ENCODE measurements at places on chromosomes 1 and 21.

DNA sequence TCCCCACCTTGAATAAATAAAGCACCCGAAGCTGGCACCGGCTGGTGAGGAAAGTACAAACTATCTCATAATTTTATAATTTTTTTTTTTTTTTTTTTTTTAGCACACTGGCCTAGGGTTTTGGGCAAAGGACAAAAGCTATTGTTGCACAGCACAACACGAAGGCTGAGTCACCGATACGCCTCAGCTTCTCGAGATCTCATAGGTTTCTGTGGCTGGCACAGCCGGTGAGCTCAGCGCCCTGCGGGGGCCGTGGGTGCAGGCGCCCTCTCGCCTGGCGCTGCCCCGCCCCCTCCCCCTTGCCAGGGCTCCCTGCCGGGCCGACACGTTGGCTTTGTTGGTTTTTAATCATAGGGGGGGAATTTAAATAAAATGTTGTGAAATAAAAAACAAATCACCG, 17.2 kb downstream of the CASZ1 start:
- DNase-seq = no peak

DNA sequence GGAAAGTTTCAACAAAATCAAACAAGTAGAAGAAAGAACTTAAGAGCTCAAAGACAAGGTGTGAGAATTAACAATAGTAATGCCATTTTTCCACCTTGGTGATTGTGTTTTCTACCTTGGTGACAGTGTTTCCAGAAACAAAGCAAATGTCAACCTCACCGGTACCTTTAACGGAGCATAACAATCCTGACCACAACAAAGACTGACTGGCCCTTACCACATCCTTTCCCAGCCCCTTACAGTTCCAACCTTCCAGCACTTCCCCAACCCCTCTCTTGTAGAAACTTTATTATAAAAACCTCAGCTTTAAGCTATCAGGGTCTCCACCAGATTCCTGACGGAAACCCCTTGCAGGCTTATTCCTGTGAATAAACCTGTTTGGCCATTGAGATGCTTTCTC, 16.7 kb downstream of the STYXL2 start:
- no peak for DNase-seq

DNA sequence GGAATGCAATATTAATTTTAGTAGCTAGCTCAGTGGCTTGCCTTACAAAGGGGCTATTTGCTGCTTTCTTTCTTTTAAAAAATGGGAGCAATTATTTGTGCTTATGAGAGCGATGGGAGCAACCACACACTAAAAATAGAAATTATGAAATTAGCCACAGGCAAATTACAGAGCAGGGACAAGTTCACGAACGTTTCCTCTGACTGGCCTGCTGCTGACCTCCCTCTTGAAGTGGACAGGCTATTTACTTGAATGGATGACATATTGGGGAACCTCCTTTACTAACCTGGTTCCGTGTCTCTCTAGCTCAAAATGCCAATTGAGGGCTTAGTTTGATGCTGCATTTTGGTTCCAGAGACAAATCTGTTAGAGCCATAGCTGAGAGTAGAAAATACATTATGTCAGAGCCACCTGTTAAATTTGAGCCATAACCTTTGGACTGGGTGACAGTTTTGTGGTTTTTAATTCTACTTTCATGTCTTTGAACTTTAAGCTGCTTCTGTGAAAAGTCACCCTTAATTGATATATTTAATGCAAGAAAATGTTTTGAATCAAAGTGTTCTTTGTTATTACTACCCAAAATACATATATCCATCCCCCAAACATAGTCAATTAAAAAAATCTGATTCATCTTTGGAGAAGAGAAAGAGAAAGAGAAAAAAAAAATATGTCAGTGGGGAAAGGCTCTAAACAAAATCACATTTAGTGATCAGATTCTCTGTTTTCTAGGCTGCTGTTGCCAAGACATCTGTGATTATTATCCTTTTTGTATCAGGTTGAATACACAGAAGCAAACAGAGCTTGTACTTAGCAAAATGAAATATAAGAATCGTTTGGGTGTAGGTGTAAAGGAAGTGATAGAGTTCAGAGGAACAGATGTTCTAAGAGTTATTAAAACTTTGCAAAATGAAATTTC, 351.9 kb downstream of the ADGRL2 start:
- DNase-seq = no peak

DNA sequence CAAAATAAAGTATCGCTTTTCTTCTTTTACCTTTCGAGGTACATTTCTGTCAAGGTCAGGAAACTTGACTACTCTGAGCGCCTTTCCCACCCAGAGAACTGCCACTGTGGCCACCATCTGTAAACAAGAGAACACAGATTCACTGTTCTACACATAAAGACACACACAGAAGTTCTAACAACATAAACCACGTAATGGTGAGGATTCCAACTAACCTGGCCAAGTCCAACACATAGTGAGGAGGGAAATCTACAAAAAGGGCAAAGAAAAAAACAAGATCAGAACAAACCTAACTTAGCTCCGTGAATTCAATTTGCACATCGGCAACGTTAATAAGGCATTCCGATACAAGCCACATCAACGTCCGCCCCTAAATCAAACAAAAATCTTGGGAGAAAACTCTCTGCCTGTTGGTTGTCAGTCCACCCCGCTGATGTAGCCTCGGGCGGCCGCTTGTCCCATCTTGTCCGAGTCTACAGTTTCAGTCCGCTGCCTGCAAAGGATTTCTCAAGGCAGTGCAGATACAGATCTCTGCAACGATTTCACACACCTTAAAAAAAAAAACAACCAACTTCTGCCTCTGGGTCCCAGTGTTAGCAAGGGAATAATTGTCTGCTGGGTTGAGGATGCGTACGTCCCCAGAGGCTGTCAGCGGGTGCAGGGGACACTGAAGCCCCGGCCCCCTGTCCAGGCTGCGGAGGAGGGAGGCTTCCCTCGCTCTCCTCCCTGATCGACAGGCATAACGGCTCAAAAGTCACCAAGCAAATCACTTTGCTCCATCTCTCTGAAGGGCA, 1.0 kb downstream of the SLC35D1 start:
- peak; percentile 45 for DNase-seq

DNA sequence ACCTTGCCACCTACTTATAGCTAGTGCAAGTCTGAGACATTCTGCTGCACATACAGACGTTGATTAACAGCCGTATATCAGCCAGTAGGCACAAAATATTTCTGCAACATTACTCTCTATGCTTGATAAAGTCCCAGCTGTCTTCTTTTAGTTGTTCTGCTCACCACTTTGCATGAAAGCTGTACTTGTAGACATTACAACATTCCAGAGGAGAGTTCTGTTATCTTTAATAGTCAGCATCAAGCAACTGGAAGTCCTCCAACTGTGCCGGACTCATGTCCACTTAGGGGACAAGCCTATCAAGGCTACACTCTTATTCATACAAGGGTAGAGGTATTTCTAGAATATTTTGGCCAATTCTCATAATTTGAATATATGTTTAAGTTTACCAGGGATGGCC, 50.0 kb downstream of the CACHD1 start:
- DNase-seq = no peak

GRCh38 chr1:99146129-99146848, 118.0 kb upstream of the PLPPR4 start:
- DNase-seq = no peak

DNA sequence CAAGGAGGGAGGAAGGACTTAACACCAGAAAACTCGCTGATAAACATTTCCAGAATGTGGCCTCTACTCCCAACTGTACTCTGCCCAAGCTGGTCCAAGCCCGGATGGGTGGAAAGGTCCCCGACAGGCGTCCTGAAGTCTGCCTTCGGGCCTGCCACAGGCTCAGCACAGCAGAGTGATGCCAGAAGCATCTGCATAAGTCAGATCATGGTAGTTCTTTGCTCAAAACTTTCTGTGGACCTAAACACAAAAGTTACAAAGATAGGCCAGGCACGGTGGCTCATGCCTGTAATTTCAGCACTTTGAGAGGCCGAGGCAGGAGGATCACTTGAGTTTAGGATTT, 790 bp upstream of the UTS2 start:
- no peak for DNase-seq

DNA sequence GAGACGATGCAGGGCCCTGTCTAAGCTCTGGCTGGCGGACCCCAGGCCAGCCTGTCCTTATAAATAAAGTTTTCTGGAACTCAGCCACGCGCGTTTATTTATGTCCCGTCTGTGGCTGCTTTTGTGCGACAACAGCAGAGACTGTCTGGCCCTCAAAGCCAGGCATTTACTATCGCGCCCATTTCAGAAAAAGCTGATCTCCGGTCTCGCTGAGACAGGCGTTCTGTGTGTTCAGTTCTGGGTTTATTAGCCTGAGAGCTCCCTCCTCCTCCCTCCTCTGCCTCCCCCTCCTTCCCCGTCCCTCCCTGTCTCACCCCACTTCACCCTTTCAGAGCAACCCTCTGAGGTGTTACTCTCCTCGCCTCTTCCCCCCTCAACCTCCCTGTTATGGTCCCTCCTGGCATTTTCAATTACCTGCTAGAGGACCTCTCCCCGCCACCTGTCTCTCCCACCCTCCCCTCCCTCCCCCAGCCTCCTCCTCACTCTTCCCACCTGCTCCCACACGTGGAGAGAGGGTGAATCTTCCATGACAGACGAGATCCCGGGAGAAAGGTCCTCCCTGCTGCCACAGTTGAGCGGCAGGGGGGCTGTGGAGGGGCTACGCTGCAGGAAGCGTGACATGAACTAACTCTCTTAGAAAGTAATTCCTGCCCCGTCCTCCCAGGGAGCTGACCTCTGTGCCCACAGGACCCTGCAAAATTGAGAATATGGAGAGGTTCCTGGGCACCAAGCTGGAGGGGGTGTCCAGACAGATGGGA, 59.9 kb downstream of the SPSB1 start:
- DNase-seq = peak; percentile 72
